ENCODE measurements at places on chromosomes 7 and 10.

GRCh38 chr7:38916396-38916795, 7.4 kb upstream of the VPS41 start:
- DNase-seq = no peak

DNA sequence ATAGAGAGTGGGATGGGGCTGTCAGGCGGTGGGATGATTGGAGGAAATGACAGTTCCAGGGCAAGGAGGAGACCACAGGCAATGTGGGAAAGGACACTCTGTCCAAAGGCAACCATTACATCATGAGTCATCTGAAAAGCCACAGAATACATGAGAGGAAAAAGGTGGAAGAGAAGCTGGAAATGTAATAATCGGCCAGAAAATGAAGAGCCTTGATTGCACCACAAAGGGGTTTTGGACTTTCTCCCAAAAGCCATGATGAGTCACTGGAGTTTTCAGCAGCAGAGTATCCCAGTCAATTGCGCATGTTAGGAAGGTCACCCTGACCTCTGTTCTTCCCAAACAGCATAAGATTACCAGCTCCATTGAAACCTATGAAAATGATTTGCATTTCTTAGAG, 222.0 kb downstream of the LHFPL3 start:
- no peak for DNase-seq

GRCh38 chr10:15084502-15084922, 4.1 kb downstream of the ACBD7 start:
- DNase-seq = no peak

DNA sequence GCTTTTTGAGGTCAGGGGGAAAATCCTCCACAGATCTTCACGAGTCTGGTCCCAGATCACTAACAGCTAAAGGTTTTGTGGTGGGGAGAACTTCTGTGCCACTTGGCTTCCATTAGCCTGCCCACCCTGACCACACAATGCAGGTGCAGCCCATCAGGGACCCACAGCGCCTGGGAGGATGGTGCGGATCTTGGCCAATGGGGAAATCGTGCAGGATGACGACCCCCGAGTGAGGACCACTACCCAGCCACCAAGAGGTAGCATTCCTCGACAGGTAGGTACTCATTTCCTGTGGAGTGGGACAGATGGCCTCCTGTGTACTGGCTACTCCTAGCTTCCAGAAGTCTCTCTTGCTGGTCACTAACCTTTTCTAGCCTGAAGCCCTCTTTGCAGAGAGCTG, 1.5 kb downstream of the FAM241B start:
- no peak for DNase-seq

- DNase-seq = no peak
Observed at GRCh38 chr10:50404021-50404773, 152.9 kb upstream of the ASAH2 start.

DNA sequence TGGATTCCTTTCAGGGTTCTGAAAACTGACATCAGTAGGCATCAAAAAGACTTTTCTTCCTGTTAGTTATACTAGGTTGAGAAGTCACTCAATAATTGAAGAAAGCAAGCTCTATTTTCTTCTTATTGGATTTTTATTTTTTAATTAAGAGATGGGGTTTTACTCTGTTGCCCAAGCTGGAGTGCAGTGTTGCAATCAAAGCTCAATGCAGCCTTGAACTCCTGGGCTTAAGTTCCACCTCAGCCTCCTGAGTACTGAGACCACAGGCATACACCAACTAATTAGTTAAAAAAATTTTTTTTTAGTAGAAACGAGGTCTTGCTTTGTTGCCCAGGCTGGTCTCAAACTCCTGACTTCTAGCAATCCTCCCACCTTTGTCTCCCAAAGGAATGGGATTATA, 28.0 kb downstream of the PIP4K2A start:
- no peak for DNase-seq

DNA sequence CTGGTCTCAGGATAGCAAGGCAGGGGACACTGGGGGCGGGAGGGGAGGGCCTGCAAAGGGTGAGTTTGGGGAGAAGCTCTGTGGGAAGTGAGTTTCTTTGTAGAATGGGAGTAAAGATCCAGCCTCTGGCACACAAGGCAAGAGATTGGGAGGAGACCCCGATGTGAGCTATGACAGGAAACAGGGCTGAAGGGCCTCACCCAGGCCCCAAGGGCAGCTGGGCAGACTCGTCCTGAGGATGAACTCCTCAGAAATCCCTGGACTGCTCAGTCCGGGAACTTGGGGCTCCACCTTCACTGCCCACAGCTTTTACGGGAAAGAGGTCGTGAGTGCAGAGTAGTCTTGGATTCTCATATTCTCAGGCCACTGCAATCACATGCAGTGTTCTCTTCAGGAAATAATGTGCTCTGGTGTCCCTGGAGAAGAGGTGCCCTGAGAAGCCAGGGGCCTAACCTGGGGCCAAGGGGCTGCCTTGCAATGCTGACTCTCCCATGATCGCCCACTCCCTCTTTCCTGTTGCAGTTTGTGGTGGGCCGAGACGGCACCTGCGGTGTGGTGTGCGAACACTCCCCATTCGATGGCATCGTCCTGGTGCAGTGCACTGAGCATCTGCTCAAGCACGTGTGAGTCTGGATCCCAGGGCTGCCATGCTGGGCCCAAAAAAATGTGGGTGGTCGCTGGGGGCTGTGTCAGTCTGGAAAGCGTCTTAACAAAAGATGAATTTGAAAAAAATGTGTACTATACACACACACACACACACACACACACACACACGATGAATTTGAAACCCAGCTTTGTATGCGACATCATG, 31.3 kb upstream of the C10orf53 start:
- DNase-seq = no peak

DNA sequence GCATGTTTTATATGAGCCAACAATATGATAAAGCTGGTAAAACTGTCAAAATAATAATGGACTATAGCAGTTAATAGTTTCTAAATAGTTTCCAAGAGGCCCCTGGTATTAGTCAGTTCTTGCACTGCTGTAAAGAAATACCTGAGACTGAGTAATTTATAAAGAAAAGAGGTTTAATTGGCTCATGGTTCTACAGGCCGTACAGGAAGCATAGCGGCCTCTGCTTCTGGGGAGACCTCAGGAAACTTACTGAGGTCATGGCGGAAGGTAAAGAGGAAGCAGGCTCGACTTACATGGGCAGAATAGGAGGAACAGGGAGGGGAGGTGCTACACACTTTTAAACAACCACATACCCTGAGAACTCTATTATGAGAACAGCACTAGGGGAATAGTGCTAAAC, 104.6 kb downstream of the PPP1R9A start:
- DNase-seq = no peak

- no peak for DNase-seq
Observed at GRCh38 chr7:98913026-98913425, 34.7 kb downstream of the TRRAP start.

- no peak for DNase-seq
Observed at GRCh38 chr7:78329001-78329655, 530.6 kb downstream of the PHTF2 start.

DNA sequence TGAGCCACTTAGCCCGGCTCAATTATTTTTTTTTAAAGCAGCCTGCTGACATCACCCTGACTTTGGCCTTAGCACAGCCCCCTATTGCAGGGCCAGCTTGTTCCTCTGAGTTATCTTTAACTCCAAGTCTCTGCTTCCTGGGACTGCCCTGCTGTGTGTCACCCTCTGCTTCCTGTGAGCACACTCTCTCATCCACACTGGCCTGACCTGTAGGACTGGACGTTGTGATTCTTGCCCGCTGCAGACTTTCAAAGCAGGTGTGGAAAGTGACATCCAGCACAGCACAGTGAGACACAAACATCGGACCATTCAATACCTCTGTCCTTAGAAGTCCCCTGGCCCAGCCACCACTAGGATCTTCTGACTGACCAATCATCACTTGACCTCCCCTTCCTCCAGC, 26.4 kb upstream of the HSPA12A start:
- no peak for DNase-seq

DNA sequence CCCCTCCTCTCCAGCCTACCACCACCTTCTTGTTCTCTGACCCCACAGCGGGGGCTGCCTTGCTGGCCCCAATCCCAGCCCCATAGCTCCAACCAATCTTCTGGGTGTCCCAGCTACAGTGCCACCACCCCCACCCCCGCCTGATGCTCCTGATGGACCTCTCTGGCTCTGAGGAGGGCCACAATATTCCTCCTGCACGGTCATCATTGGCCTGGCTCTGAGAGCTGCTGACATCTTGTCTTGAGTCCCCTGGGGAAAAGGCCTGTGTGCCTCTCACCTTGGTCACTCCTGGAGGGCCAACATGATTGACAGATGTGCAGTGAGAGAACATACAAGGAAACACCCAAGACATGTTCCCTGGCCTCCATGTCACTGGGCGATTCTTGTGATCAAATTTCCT, 7.6 kb downstream of the GDF2 start:
- no peak for DNase-seq
